ENCODE measurements at places on chromosomes 2 and 18.
A peak's percentile ranks its signal among the peaks of the same experiment; 100 is the strongest.

- DNase-seq: no peak
Observed at GRCh38 chr2:130300258-130300969, 42.3 kb upstream of the IMP4 start.

- peak; percentile 68 for DNase-seq
Observed at GRCh38 chr2:69816923-69817542, 12.4 kb upstream of the GMCL1 start.

DNA sequence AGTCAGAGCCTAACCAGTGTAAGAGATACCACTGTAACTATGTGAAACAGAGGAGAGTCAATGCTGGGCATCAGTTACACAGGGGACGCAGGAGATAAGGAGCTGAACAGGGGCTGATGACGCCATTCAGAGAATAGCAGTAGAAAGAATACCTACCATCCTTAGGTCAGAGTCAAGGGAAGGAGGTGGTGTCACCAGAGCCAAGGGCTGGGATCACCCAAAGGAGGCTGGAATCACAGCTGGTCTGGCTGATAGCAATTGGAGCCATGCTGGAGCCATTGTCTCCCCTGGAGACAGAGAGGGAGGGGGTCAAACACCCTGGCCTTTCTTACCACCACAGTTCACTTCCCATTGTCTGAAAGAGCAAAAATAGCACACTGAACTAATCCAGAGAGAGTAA lies 37.3 kb upstream of the C18orf32 start:
- no peak for DNase-seq

- DNase-seq: no peak
Observed at GRCh38 chr2:142965443-142965842, 88.0 kb downstream of the KYNU start.

DNA sequence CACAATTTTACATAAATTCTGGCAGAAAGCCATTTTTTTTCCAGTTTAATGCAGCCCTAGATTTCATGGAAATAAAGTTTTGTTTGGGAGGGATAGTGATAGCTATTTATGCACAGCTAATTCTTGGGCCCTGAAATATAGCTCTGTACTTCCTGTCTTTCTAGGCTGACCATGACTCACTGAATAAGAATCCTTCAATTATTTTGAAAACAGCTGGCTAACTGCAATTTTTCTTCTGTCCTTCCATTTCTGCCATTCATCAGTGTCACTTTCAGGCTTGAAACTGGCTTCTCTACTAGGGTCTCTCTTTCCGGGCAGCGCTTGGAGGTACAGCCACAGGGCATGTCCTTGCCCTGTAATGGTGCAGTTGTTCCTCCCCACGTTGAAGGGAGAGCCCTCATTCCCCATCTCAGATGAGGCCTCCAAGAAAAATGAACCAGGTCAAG lies 97.1 kb upstream of the TMEM178A start:
- peak; percentile 45 for DNase-seq

DNA sequence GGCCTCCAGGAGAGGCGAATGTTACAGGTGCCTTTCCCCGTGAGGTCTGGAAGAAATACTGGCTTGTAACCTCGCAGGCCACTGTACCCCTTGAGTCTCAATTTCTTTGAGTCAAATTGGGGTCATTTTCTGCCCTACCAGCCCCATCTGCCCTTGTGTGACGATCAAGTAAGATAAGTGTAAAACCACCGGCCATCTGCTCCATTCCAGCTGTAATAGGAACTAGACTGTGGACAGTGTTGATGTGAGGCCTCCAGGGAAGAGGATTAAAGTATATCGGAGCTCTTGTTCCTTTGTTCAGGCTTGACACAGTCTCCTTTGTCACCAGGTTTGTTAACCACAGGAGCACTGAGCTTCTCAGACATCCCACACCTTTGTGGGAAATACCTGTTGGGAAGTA lies 65.6 kb downstream of the MRPS9 start:
- DNase-seq: no peak

DNA sequence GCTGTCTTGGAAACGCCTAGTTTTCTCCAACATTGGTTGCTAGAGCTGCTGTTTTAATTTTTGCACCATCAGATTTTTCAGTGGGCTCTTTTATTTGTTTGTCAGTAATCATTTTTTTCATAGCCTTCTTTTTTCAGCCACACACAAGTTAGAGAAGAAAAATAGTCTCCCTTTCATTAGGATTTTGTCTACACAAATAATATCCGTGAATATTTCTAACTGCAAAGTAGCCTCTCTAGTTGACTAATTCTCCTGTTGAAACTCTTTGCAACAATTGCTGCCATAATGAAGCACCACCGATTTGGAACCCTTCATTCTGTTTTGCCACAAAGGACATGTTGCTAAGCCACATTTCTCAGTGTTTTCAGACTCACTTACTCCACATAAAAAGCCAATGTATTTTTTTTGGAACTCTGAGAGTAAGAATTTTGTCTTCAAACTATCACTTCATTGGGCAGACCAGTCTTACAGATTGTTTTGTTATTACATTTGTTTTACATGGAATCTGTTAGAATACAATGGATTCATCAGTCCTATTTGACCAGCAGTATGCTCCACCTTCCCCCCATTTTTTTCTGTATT lies 9.6 kb downstream of the KCNJ3 start:
- DNase-seq: no peak

DNA sequence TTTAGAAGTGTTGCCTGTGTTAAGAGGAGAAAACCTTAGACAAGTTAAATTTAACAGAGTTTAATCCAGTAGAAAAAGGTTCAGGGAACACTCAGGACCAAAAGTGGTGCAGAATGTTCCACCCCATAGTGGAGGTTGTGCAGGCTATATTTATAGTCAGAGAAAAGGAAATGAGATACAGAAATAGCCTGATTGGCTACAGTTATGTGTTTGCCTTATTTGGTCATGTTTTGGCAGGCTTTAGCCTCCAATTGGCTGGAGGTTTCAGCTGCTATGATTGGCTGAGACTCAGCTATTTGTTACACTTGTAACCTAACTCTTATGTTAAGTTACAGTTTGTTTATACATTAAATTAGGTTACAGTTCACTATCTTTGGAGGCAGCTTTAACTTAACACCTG lies 4.2 kb downstream of the STAMBP start:
- DNase-seq: no peak

DNA sequence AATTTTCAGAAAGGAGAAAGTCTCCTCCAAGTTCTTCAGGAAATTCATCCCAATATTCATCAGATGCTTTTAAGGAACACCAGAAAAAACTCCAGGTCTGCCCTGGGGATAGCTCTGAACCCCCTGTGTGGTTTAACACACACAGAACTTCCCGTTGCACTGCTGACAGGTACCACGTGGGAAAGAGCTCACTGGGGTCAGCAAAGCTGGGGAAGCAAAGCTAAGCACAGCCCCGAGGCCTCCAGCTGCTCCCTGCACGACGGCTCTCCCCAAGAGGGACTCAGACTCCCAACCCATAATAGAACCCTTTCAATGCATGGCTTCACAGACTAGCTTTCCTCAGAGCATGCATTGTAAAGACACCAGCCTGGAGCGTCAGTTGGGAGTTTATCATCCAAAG lies 28.0 kb downstream of the ADI1 start:
- no peak for DNase-seq

- no peak for DNase-seq
Observed at GRCh38 chr2:7924023-7924762, 757.7 kb upstream of the ID2 start.
